Smooth muscle cell of trachea (primary cell): ENCODE measurements at places on chromosomes 2 and 18. TPM values are rescaled to one million over a fixed set of nuclear protein-coding genes. Genes with fewer than 3 reads are reported as not detected.

PMAIP1 gene
- total RNA-seq, result 8.6 and 11.3 TPM in 2 replicates

SMYD1 gene
- not detected in 2 replicates for total RNA-seq

C2orf72 gene
- 0.17 TPM in 1 of 2 replicates, not detected in the other for total RNA-seq

RAB31 gene
- total RNA-seq, result 35.2 and 48.9 TPM in 2 replicates
